CD4-positive, alpha-beta T cell treated with Interleukin-4 for 1 hour (primary cell): ENCODE measurements at places on chromosomes 3 and 15.

DNA sequence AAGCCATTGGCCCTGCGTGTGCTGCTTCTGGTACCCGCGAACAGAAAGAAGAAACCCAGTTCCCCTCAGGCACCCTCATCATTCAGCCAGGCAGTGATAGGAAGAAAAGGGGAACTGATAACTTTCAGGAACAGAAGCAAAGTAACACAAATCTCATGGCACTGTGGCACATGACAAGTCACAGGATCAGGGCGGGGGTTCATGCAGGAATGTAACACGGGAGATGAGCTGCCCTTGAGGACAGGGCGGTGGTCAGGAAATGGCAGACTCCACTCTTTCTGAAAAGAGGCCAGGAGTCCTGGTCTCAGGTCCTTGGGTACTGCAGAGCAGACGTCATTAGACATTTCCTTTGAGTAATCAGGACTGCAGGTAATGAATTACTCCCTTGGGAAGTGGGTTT, 95.5 kb downstream of the CCNL1 start:
- DNase-seq: peak; percentile 22

GRCh38 chr3:22121068-22121701, 370.2 kb upstream of the ZNF385D start:
- DNase-seq: no peak

GRCh38 chr15:49472338-49472737, 49.3 kb downstream of the FGF7 start:
- no peak for DNase-seq

GRCh38 chr3:135172191-135172869, 377.3 kb downstream of the EPHB1 start:
- DNase-seq: no peak

DNA sequence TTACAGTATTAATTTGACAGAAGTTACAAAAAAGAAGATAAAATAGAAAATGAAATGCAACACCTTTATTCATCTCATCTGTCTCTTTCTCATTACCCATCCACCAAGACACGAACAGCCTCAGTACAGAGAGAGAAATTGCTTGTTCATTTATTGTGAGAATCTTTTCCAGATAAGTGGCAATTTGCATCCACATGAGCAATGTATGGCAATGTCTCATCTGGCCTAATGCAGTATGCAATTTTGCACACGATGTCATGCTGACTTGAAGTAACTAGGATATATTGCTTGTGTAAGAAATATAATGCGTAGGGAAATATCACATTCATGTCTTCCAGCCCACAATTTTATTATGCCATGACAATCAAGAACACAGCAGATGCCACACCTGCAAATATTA, 866.9 kb downstream of the ROBO1 start:
- no peak for DNase-seq
